ENCODE measurements at places on chromosomes 1 and 21.

DNA sequence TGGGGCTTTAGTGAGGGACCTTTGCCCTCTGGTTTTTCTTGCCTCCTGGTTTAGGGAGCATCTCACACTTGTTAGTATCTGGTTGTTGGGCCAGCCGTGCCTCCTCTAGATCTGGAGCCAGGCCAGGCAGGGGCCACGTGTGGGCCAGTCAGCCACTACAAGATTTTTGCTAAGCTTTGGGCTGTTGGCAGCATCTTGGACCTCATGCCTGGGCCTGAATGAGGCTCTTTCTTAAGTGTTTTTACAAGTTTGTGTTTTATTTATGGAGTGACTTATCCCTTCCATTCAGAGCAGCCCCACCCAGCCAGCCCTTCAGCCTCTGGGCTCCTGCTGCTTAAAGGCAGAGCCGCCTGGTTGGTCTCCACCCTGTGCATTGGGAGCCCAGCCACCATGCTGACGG, 1.6 kb upstream of the SH3BGRL3 start:
- DNase-seq: no peak

DNA sequence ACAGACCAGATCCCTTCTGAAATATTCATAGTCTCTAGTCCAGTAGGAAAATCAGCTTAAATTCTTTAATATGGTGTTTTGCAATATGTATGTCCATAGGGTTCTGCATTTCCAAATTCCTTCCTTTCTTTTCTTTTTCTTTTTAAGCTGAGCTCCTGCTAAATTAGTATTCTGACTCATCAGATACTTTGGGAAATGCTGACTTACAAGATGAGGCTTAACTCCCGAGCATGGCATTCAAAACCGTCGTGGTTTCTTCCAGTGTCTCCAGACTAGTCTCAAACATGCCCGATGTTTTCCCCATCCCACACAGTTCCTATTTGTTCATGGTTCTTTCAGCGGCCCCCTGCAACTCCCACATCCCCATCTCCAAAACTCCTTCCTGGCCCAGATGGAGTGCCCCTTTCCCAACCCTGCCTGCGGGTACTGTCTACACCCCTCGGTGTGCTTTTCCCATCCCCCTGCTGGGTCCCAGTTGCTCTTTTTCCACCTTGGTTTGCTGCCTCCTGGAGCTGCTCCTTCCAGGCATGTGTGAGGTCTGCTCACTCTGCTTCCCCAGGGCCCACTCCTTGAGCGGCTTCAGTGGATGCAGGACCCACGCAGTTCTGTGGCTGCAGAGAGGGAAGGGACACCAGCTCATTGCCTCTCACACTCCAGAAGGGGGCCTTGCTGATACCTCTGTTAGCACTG, 19.5 kb upstream of the ETV3 start:
- DNase-seq: no peak

- no peak for DNase-seq
Measured at GRCh38 chr1:91546876-91547275, 46.2 kb downstream of the CDC7 start.

DNA sequence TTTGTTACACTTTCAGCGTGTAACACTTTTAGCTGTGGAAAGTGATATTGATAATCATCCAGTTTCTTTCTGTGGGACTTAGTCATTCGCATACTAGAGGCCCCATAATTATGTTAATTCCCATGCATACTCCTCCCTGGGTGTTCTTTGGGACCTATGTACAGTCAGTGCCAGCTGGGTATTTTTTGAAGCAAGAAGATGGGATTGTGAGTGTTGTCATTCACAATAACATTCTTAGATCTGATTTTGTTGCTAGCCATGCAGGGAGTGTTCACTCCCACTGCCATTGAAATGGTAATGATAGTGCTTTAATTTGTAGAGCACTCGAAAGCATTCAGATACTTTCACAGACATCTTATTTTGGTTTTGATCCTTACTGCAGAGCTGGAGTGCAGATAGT, 11.6 kb downstream of the SARS1 start:
- no peak for DNase-seq

DNA sequence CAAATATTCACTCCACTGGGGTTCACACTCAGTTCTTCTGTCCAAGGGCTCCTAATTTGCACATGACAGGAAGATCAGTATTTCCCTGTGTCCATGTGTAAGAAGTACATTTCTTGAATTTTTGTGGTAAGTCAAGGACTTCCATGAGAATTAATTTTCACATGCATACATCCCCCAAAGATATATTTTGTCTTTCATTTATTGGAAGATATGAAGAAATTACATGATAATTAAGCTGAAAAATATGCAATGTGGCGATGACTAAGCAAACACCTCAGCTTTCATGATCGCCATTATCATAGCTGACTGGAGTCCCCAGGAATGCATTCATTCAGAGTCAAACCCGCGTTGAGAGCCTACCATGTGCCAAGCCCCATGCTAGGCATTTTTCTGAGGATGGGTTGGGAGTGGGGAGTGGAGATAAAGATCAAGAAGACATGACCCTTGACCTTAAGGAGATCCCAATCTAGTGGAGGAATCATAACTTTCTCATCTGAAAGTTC, 104.6 kb upstream of the F3 start:
- DNase-seq: no peak

GRCh38 chr1:12506281-12507280, 111.4 kb downstream of the DHRS3 start:
- DNase-seq: no peak

DNA sequence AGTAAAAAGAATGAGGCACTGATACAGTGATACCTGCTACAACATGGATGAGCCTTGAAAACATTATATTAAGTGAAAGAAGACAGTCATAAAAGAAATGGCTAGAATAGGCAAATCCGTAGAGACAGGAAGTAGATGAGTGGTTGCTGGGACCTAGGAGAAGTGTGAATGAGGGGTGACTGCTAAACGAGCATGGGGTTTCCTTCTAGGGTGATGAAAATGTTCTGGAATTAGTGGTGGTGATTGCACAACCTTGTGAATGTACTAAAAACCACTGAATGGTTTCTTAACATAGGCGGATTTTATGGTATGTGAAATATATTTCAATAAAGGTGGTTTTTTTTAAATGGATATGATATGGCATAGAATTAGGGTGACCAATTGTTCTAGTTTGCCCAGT, 12.6 kb upstream of the SERINC2 start:
- DNase-seq: peak; percentile 83

GRCh38 chr1:24385160-24385940, 28.2 kb downstream of the STPG1 start:
- DNase-seq: peak; percentile 38

GRCh38 chr1:69673321-69673720, 105.6 kb downstream of the LRRC7 start:
- no peak for DNase-seq

DNA sequence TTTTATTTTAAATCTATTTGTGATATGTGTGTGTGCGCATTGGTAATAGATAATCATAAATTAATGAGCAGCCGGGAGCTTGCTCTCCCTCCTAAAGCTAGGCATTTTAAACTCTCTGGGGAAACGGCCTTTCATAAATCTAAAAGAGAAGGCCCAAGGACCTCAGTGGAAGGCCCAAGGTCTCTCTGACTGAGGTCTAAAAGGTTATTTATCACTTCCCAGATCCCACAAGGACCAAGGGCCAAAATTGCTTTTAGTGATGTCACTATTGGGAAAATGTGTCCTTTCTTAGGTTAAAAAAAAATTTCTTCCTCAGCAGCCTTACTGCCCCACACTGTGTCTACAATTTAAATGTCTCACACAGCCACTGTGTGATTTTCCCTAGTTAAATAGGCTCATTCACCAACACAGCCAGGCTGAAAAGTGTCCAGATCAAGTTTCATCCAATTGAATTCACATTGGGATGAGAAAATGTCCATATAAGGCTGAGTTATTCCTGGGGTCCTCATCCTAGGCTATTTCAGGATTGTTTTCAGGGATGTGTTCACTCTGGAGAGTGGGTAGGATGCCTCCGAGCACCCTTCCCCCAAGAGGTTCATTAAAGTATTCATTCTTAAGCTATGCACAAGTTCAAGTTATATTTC, 46.1 kb downstream of the SLC44A3 start:
- no peak for DNase-seq

DNA sequence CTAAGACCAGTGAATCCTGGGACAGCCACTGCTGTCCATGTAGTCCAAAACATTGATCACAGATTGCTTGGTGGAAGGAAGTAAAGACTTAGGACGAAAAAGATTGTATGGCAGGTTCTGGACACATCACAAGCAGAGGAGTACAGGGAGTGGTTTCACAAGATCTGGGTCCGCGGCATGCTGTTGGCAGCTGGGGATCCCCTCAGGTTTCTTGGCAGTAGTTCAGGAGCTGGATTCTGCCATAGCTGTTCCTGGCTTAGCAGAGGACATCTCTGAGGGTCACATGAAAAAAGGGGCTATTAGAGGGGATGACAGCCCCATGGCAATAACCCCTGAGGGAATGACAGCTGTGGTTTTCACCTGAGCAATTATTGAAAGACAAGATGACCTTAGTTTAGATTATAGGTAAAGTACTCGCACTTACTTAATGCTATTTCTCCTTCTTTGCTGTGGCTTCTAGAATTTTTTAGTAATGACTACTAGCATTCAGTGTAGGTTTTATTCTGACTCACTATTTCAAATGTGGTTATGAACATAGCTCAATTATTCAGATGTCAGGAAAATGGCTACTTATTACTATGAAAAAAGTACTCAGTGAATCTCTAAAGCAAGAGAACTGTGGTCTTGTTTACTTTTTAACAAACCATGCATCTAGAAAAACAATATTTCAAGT, 8.2 kb downstream of the KRTAP27-1 start:
- DNase-seq: no peak

DNA sequence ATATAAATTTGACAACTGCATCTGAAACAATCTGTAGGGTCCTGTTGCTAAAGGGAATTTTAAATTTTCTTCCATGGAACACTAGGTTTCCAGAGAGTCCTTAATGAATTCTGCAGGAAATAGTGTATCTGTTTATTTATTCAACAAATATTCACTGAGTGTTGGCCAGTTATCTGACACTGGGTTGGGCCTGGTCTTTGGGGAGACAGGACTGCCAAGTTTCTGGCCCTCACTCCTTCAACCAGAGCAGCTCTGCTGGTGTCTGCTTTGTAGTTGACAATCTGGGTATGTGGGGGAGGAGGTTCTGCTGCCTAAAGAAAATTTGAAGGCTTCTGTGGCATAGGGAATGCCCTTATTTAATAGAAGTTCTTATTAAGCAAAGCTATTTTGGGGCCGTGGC, 26.1 kb upstream of the HUNK start:
- no peak for DNase-seq

DNA sequence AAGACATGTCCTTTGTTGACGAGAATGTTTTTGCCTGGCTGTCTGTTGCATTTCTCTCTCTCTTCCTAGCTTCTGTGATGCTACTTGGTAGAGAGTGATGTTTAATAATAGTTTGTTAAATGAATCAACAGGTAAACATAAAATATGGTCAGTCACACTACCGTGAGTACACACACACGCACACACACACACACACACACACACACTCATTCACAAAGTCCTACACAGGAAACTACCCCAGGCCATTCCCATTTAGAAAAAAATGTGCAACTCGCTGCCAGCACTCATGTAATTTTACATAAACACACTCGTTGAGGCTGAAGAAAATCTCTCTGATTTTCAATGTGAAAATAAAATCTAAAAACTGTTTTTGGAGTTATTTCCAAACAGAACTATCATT, 38.7 kb downstream of the RUNX1 start:
- no peak for DNase-seq

DNA sequence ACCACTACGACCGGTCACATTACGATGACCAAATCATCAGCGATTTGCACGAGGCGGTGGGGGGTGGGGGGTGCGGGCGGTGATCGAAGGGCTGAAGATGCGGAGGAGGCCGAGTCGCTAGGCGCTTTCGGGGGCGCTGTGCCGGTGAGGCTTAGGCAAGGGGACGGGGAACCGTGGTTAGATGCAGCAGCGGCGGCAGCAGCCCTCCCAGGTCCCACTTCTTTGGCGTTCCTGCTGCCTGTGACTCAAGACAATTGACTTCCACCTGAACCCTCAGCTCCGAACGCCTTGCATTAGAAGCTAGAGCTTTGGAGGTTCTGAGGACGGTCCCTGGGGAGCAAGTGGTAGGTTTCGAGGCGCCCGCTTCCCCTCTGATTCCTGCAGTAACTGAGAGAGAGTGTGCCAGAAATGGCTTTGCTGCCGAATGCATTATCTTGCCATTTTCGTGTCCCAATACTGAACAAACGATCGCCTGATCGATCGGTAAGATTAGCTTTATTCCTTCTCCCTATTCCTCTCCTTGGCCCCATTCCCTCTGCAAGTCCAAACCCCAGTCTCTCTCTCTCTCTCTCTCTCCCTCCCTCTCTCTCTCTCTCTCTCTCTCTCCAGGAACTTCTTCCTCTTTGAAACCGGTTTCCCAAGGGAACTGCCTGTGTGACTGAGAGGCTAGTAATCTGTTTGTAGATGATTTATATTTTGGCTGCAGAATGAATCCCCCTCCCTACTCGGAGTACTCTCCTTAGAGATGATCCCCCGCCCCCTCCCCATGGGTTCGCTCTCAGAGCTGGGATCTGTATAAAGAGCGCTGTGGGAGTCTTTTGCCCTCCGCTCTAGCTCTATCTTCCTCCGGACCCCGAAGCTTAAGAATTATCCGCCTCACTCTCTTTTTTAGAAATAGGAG, 735 bp upstream of the BRINP3 start:
- DNase-seq: peak; percentile 38

- no peak for DNase-seq
Measured at GRCh38 chr1:115983584-115983983, 7.3 kb downstream of the SLC22A15 start.

Measured in NB4 (cell line).